Stimulated activated CD8-positive, alpha-beta memory T cell treated with anti-CD3 and anti-CD28 coated beads, Interleukin-4, amount 100 ng/mL, for 1 hour (primary cell): ENCODE measurements at places on chromosomes 11 and 22.

DNA sequence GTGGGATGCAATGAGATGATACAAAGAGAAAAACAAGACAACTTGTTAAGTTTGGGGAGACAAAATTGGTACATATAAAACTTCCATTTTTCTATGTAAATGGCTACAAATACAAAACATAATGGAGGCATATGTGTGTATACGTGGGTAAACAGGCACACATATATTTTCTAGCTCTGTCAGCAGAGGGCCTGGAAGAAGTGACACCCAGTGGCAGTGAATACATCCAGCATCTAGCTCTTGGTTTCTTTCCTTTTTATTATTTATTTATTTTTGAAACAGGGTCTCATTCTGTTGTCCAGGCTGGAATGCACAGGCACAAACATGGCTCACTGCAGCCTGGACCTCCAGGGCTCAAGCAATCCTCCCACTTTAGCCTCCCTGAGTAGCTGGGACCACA is 5.0 kb upstream of the RASL10A start:
- DNase-seq: no peak

GRCh38 chr11:114819028-114819427 is 140.7 kb downstream of the NXPE2 start:
- DNase-seq: no peak

GRCh38 chr11:111779118-111779517 is 12.9 kb upstream of the PPP2R1B start:
- no peak for DNase-seq

- no peak for DNase-seq
These were observed 14.0 kb upstream of the RRP7A start for GRCh38 chr22:42533638-42533977.

GRCh38 chr11:44634401-44635281 is 69.2 kb downstream of the CD82 start:
- DNase-seq: no peak

GRCh38 chr11:75760710-75761493 is 7.7 kb upstream of the DGAT2 start:
- DNase-seq: no peak

DNA sequence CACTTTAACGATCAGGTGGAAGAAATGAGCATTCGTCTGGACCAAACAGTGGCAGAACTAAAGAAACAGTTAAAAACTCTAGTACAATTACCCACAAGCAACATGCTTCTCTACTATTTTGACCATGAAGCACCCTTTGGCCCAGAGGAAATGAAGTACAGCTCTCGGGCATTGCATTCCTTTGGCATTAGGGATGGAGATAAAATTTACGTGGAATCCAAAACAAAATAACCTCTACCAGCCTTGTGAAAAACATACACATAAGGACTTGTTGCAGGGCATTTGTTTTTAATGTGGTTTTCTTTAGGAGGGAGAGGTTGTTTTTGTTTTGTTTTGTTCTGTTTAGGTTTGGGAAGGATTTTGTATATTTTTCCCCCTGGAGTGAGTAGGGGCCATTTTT is 14.2 kb upstream of the TECTA start:
- DNase-seq: no peak

DNA sequence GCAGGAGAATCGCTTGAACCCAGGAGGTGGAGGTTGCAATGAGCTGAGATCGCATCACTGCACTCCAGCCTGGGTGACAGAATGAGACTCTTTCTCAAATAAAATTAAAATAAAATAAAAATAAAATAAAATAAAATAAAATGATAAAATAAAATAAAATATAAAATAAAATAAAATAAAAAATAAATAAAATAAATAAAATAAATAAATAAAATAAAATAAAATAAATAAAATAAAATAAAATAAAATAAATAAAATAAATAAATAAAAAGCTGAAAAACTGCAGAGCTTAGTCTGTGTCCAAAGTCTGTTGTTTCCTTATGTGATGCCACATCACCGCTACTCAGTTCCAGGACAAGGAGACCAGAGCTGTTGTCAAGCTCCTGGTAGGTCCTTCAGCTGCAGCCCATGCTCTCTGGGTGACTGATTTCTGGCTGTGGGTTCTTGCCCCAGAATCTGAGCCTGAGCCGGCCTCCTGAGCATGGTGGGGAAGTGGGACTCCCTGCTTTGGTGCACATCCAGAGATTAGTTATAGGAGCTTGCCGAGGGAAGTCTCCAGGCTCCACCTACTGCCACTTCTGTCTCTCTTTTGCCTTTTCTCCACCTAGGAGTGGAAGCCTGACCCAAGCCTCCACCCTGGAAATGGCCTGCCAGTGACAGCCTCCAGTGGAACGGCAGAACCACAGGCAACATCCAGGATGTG is 31.3 kb upstream of the ADA2 start:
- no peak for DNase-seq

DNA sequence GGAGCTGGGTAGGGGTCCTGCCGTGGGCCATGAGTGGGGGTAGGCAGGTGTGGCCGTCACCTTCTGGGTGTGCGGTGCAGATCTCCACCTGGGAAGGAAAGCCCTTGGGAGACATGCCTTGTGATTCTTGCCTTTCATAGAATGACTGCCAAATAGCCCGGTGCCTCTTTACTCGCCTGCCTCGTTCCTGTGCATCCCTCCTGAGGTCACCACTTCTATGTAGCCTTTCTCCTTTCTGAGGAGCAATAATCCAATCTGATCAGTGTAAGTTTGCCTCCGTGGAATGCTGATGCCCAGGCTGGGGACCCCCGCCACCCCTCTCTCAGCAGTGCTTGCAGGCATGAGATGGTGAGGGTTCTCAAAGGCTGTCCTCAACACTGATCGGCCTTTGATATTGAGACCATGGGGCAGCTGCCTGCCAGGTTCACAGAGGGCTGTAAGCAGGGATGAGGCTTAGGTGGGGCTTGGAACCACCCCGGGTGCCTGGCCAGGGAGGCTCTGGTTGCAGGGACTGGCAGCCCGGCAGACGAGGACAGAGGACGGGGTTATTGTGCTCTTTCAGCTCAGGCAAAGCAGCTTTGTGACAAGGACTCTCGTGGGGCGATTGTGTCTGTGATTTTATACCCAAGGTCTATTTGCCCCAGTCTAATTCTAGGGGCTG is 86.1 kb upstream of the WNT7B start:
- no peak for DNase-seq

DNA sequence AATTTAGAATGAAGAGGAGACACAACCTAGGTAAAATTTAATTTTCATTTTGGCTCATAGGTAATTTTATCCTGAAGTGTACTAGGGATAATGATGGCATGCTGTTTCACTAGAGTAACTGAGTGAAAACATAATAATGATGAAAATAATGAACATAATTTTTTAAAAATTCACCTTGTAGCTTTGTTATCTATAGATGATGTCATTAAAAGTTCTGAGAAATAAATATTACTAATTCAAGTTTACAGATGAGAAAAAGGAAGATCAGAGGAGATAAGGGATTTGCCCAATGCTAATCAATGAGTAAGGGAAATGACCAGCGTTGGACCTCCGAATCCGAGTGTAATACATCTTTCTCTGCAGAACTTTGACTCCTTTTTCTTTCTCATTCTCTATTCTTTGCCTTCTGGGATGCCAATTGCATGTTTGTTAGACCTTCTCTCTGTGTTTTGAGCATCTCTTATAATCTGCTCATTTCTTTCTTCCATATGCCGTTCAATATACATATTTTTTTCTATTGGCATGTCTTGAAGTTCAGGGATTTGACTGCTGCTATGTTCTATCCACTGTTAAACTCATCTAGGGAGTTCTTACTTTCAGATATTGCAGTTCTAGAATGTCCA is 186.5 kb downstream of the SNX19 start:
- DNase-seq: no peak

DNA sequence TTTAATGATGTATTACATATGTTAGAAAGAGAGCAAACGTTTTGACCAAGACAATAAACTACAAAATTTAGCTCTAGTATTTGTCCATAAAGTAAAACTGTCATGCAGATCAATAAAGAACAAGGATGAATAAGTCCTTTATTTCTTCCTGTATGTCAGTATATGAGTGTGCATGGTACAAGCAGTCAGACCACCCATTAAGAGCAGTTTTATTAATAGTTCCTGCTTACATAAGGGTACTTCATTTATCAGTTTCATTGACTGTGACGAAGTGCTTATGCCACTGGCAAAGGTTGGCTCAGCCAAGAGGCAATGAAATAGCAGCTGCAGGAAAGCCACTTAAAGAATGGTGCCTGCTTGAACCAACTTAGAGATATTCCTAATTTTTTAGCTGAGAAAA is 913.0 kb upstream of the CNTN5 start:
- no peak for DNase-seq

DNA sequence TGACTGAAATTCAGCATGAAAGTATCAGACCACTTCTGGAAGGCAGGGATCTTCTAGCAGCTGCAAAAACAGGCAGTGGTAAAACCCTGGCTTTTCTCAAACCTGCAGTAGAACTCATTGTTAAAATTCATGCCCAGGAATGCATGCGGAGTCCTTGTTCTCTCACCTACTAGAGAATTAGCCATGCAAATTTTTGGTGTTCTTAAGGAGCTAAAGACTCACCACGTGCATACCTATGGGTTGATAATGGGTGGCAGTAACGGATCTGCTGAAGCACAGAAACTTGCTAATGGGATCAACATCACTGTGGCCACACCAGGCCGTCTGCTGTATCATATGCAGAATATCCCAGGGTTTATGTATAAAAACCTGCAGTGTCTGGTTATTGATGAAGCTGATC is 19.1 kb downstream of the ZBTB44 start:
- no peak for DNase-seq

GRCh38 chr22:30186510-30186909 is 60.0 kb downstream of the LIF start:
- DNase-seq: no peak

DNA sequence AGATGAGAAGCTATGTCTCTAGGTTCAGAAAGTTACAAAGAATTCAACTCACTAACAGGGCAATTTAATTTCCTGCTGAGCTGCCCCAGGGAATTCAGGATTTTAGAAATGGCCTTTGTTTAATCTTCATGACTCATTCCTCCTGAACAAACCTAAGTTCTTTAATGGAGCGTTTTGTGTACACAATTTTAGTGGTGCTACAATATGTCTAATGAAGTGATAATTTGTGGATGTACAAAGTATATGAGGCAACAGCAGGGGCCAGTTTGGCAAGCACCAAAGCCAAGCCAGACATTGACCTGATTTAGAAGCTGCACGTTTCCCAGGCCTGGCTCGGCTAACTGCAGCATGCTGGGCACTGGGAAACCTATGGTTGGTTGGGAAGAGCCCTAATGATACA is 34.4 kb upstream of the HEPHL1 start:
- DNase-seq: no peak

- DNase-seq: no peak
These were observed 2.8 kb upstream of the UPK2 start for GRCh38 chr11:118953265-118953664.

DNA sequence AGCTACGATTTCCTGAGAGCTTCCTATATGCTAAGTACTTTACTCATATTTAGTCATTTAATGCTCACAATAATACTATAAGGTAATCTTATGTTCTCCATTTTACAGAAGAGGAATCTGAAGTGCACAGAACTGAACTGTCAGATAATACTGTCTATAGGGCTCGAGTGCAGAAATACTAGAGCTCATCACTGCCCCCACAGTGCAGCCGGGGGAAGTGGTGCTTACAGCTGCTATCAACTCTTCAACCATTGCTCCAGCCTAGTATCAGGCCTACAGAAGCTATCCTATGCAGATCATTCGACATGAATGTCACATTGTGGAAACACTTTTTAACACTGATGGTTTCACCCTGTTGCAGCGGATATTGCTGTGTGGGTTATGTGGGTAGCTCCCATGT is 929.9 kb downstream of the NTM start:
- no peak for DNase-seq

DNA sequence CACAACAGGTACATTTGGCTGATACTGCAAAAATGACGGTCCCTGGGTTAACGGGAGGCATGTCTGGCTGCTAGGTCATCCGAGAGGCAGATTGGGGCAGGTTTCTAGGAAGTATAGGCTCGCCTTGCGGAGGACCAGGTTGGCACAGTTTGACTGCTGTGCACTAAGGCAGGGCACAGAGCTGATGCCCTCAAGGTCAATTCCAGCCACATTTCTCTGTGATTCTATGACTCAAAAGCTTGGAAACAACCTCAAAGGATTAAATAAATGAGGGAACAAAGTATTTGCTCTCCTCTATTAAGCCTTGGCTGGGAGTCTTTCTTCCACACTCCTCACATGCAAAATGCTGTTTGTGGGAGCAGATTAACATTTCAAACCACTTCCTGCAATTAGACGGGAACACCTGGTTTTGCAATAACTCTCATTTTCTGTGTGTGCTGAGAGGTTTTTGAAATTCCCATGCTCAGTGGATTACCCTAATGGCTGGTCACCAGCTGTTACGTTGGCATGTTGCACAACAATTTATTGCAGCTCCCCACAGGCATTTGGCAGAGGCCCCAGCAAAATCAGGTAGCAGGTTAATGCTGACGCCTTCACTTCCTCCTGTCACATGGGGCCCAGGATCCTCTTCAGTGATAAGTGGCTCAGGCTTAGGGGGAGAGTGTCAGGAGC is 61.0 kb upstream of the PLET1 start:
- DNase-seq: no peak

DNA sequence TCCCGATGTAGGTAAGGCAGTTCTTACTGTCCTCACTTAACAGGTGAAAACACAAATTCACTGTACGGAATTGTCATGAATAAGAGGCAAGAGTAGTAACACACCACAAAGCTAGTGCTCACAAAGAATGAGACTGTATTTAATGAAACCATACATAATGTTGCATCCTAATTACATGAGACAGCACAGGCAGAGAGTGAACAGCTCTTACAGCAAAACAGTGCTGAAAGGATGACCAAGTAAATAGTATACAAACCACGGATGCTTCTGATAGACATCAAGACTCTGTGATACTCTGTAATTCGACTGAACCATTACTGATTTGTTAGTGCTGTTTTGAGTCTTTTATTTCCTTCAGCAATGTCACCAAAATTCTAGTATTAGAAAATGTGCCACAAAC is 282.3 kb downstream of the TTC28 start:
- no peak for DNase-seq

DNA sequence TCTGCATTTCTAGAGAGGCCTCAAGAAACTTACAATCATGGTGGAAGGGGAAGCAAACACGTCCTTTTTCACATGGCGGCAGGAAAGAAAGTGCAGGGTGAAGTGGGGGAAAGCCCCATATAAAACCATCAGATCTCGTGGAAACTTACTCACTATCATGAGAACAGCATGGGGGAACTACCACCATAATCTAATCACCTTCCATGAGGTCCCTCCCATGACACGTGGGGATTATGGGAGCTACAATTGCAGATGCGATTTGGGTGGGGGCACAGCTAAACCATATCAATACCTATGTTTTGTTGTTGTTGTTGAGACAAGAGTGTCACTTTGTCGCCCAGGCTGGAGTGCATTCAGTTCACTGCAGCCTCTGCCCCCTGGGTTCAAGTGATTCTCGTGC is 29.9 kb downstream of the SFI1 start:
- DNase-seq: no peak

GRCh38 chr11:2268729-2269600 is 1.4 kb downstream of the ASCL2 start:
- no peak for DNase-seq

GRCh38 chr11:16242806-16243205 is 113.5 kb downstream of the SOX6 start:
- DNase-seq: no peak

- no peak for DNase-seq
These were observed 3.8 kb downstream of the CPT1A start for GRCh38 chr11:68837583-68838571.
